Stimulated activated naive B cell treated with anti-CD40 and anti-IgM and Interleukin-4, amounts not matched to agents 10 μg/mL and 1 μg/mL and 100 μg/mL, for 72 hours (primary cell): ENCODE measurements at places on chromosomes 1 and 21.

GRCh38 chr1:185663771-185664296, 70.4 kb upstream of the HMCN1 start:
- DNase-seq: no peak

DNA sequence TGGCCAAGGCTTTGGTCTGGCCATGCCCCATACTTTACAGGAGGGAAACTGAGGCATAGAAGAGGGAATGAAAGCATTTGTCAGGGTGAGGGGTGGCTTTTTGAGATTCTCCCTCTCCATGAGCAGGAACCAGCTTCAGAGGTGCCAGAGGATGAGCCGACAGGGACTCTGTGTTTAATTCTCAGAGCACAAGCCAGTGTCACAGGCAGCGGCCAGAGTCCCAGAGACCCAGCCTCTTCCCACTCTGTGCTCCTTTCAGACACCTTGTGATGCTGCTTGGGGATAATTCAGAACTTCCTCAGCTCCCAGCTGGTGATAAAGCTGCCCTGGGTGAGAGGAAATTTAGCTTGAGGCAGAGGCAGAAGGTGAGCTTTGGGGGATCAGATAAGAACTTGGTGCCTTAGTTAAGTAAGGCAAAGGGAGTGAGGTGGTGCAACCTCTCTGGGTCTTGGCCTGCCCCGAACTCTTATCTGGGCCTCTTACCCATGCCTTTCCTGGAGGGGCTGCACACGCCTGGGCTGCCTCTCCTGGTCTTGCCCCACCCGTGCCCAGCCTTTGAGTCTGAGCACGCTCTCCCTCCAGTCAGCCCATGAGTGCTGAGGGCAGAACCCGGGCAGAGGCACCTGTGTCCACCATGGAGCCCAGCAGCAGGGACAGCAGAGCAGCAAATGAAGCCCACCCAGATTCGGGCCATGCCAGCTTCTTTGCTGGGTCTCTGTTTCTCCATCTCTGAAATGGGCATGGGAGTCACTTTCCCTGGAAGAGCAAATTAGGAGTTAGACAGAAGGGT, 175.6 kb upstream of the C1orf174 start:
- DNase-seq: no peak

DNA sequence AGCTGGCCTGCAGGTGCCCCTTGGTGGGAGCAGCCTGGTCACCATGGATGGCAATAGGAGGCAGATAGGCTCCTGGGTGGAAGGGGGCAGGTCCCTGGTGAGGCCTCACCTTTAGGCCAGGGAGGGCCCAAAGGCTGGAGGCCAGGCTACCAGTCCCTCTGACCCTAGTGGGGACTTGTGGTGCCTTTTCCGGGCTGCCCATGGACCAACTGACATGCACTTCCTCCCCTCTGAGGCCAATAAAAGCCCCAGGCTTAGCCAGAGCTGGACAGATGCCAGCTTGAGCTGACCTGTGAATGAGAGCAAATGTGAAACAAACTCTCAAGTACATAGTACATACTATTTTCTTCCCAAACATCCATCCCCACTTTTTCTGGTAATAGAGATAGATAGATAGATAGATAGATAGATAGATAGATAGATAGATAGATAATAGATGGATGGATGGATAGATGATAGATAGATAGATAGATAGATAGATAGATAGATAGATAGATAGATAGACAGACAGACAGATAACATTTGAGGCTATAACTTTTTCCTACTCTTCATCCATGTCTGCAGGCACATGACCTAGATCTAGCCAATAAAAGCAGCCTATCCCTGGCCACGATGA, 9.2 kb upstream of the CTTNBP2NL start:
- no peak for DNase-seq

- DNase-seq: no peak
Measured at GRCh38 chr1:207156095-207156494, 52.1 kb downstream of the C4BPA start.
